ENCODE measurements at places on chromosomes 2 and 18.

GRCh38 chr2:32918774-32919173 is 28.0 kb upstream of the LTBP1 start:
- no peak for DNase-seq

GRCh38 chr2:1607971-1608688 is 136.2 kb downstream of the PXDN start:
- no peak for DNase-seq

DNA sequence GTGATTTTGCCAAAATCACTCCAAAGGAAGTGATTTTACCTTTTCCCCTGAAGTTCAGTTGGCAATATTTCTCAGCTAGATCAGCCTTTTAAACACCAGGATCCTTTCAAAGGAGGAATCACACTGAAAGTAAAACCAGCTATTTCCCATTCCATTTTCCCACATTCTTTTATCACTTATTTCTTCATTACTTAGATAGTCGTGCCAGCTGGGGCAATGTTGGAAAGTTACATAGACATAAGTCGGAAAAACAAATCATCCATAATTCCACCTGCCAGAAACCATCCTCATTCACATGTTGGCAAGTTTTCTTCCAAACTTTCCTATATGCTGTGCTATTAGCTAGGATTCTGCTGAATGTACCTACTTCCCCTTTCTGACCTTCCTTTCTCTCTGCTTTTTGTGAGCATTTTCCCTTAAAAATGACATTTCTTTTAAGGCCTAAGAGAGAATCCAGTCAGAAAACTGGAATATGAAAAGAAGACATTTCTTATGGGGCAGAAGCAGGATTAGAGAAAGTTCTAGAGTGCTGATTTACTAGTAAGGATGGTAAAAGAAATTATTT is 170.0 kb upstream of the STK17B start:
- no peak for DNase-seq

GRCh38 chr18:50080932-50081560 is 113.9 kb downstream of the MYO5B start:
- DNase-seq, result no peak

- DNase-seq, result no peak
Measured at GRCh38 chr2:148102641-148103040, 81.8 kb downstream of the MBD5 start.

DNA sequence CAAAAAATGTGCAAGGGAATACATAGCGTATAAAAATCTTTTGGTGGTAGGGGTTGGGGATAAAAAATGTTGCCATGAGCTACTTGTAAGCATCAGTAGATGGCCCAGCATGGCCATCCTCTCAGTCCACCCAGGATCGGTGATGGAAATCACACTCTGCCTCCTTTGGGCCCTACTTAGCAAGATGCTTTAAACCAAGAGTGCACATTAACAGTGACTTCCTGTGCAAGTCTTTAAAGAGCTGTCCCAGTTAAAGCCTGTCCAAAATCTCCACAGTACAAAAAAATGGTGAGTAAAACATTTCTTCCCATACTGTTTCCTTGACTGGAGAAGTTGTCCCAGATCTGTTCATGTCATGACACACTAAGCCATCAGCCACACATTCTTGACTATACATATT is 18.0 kb downstream of the ANKRD44 start:
- no peak for DNase-seq

GRCh38 chr2:64677530-64677929 is 23.8 kb upstream of the SERTAD2 start:
- no peak for DNase-seq

DNA sequence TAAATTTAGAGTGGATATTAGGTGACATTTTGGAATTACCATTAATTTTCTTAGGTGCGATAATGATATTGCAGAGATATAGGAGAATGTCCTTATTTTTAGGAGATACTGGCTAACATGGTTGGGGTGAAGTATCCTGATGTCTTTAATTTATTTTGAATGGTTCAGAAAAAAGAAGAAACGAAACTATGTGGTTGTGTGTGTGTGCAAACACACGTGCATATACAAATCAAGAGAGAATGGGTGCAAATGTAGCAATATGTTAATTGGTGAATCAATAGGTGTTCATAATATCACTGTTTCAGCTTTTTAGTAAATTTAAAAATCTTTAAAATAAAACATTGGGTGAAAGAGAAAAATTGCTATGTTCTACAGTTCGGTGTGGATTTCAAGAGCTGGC is 140.9 kb downstream of the DIS3L2 start:
- no peak for DNase-seq

DNA sequence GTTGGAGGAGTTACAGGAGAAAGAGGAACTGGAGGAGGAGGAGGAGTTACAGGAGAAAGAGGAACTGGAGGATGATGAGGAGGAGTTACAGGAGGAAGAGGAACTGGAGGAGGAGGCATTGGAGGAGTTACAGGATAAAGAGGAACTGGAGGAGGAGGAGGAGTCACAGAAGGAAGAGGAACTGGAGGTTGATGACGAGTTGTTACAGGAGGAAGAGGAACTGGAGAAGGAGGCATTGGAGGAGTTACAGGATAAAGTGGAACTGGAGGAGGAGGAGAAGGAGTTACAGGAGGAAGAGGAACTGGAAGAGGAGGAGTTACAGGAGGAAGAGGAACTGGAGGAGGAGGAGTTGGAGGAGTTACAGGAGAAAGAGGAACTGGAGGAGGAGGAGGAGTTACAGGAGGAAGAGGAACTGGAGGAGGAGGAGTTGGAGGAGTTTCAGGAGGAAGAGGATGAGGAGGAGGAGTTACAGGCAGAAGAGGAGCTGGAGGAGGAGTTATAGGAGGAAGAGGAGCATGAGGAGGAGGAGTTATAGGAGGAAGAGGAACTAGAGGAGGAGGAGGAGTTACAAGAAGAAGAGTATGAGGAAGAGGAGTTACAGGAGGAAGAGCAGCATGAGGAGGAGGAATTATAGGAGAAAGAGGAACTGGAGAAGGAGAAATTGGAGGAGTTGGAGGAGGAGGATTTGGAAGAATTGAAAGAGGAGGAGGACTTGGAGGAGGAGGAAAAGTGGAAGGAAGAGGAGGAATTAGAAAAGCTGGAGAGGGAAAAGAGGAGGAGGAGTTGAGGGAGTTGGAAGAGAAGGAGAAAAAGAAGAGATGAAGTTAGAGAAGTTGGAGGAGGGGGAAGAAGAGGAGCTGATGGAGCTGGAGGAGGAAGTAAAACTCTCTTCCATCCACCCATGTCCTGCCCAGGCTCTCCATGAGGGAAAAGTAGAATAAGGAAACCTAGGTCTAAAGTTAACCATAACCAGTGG is 37.2 kb downstream of the CLASP1 start:
- no peak for DNase-seq

DNA sequence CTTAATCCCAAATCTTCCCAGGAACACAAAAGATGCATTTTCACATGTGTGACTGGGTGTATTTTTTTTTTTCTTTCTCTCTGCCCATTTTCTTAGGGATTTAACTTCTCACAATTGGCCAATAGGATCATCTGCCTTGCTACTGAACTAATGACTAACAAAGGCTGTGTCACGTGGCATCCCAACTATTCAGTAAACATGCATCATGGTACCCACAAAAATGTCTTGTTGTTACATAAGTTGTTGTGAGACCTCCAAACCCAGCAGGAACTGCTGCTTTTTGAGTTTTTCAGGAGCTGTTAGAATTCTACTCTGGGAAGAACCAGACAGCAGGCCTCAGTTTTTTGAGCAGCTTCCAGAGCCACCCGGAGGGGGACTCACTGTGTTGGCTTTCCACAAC is 31.9 kb downstream of the GAD1 start:
- DNase-seq, result no peak

GRCh38 chr2:216951171-216951570 is 91.3 kb upstream of the TNP1 start:
- DNase-seq, result no peak

DNA sequence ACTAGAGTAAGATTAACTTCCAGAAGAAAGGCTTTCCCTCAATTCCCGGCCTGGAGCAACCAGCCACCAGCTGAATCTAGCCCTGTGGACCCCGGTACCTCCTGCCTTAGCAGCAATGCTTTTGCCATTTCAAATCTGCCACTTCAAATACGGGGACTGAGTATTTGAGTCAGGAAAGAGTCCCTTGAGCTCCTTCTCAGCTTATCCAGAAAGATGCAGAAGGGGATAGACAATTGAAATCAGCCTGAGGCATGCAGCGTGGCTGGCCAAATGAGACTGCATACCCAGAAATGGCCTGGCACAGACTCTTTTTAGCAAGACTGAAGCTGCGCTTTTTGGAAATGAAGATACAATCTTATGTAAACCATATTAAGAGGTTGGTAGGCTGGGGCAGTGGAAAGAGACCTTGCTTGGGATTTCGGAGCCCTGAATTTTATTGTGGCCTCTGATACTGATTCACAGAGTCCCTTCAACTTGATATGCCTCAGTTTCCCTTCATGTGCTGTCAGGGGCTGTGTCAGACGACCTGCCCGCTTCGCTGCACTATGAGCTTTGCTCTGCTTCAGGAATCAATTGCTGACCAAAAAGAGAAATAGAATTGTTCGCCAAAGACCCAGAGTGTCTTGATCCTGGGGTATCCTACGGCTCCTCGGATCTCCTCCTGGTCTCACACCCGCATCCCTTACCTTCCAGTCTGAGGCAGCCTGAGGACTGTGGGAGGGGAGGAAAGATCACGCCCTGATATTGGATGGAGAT is 1.0 kb downstream of the MATN3 start:
- no peak for DNase-seq

DNA sequence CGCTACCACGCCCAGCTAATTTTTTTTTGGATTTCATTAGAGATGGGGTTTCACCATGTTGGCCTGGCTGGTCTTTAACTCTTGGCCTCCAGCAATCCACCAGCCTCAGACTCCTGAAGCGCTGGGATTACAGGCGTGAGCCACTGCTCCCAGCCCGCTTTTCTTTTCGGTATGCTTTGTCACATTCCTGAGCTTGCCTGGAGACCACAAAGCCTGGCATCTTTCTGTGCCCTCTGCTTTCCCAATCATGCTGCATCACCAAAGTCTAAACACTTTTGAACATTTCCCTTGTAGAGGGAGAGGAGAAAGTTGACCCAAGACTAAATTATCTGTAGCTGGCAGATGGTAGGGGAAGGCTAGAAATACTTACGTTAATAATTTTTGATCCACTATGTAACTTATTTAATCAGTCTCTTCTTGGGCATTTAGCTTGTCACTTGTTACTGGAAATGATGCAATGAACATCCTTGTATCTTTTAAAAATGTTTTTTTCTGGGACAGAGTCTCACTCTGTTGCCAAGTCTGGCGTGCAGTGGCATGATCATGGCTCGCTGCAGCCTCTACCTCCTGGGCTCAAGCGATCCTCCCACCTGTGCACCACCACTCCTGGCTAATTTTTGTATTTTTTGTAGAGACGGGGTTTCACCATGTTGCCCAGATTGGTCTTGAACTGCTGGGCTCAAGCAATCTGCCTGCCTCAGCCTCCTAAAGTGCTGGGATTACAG is 2.7 kb upstream of the NPC1 start:
- DNase-seq, result no peak

GRCh38 chr2:21422050-21422449 is 298.3 kb downstream of the TDRD15 start:
- DNase-seq, result no peak

DNA sequence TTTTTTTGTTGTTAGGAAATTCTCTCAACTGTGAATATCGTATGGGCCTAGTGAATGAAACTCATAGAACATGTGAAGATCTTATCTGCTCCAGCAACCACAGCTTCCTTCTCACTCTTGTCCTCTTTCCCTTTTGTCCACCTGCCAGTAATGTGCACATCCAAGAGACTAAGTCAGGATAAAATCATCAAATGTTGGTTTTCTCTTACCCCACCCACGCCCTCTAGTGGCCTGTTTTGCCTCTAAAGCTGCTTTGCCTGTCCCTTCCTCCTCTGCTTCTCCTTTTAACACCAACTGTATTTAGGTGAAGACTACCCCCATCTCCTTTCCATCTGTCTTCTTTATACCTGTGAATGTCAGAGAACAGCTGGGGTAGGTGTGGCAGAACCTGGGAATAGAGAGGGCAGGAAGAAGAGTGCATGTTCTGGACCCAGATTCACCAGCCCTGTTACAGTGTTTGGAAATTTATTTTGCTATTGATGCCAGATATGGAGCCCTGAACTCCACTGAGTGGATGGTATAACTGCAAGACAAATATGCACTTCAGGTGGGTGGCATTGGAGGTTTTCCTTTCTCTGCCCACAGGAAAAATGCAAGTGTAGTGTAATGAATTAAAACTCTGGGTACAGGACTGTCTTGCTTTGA is 8.4 kb upstream of the MGAT5 start:
- peak; percentile 55 for DNase-seq

DNA sequence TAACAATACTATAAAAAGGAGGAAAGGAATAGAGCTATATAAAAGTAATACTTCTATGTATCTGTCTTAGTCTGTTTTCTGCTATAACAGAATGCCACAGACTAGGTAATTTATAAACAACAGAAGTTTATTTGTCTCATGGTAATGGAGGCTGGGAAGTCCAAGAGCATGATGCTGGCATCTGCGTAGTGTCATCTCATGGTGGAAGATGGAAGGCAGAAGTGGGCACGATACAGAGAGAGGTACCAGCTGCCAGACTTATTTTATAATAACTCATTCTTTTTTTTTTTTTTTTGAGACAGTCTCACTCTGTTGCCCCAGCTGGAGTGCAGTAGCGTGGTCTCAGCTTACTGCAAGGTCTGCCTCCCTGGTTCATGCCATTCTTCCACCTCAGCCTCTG is 4.3 kb downstream of the DHX57 start:
- DNase-seq, result no peak

DNA sequence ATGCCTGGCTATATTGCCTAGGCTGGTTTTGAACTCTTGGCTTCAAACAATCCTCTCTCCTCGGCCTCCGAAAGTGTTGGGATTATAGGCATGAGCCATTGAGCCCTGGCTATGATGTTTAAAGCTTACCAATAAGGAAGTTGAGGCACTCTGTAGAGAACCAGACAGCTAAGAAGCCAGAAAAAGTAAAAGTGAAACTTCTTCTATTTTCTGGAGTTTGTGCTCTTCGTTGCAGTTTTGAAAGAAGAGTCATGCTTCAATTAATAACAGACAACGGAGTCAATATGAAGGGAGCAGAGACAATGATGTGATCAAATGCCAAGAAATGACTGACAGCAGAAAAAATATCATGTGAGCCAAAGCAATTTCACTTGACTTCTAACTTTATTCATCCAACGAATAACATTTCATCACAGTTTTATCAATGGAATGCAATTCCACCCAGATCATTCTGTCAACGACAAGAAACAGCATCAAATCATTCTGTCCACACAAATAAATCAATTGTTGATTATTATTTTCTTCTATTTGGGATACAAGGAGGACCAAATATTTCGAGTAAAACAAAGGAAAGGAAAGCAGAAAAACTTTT is 175.5 kb upstream of the CELF4 start:
- no peak for DNase-seq

- DNase-seq, result no peak
Measured at GRCh38 chr2:124213977-124214587, 189.0 kb downstream of the CNTNAP5 start.
